ENCODE measurements at places on chromosomes 6 and 20.
A peak's percentile ranks its signal among the peaks of the same experiment; 100 is the strongest.

DNA sequence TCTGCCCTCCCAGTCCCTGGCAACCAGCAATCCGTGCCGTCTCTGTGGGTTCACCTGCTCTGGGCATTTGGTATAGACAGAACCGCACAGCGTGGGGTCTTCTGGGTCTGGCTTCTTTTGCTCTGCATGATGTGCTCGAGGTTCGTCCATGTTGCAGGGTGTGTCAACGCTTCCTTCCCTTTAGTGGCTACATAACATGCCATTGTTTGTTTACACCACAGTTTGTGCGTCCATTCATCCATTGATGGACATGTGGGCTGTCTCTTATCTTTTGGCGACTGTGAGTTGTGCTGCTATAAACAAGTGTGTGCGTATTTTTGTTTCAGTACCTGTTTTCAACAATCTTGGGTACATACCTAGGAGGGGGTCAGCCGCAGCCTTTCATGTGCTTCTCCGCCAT, 149.5 kb upstream of the RPS6KA2 start:
- DNase-seq: no peak

GRCh38 chr6:391559-392440, at the start of gene IRF4:
Gene IRF4 (plus strand): TSS chr6:391752. CDS start chr6:393153, 1,401 bp downstream.
- DNase-seq: peak; percentile 69

GRCh38 chr20:62786157-62786556, 10.1 kb upstream of the MRGBP start:
- DNase-seq: no peak

DNA sequence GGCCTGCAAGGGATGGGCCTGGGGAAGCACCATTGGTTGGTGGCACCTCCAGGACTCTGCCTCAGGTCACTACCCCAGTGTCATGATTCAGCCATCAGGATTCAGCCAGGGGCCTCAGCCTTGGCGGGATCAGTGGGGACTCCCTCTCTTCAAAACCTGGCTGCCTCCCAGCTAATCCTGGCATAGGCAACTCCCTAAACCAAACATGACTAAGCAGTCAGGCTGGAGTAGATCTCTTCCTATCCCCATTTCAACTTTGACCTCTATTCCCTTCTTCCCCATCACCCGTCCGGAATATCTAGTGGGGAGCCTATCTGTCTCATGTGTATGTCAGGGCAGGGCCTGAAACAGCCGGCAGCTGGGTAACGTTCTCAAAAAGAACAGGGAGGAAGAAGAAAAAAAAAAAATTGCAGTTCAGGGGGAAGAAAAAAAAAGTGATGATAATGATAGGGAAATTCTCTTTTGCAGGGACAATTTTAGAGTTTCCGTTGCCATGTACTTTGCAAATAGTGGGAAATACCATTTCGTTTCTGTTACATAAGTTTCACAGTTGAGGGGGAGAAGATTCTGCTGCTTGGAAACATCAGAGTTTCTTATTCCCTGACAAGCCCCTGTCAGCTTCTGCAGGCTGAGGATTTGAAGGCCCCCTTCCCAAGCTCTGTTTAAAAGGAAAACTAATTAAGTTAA, 4.1 kb upstream of the PREX1 start:
- no peak for DNase-seq

DNA sequence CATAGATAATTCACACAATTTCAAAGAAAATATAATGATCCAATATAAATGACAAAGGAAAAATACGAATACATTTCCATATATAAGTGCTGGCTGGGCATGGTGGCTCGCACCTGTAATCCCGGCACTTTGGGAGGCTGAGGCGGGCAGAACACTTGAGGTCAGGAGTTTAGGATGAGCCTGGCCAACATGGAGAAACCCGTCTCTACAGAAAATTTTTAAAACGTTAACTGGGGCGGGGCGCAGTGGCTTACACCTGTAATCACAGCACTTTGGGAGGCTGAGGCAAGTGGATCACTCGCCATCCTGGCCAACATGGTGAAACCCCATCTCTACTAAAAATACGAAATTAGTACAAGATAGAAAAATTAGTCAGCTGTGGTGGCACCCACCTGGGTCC, 14.9 kb upstream of the MAPK13 start:
- DNase-seq: no peak

DNA sequence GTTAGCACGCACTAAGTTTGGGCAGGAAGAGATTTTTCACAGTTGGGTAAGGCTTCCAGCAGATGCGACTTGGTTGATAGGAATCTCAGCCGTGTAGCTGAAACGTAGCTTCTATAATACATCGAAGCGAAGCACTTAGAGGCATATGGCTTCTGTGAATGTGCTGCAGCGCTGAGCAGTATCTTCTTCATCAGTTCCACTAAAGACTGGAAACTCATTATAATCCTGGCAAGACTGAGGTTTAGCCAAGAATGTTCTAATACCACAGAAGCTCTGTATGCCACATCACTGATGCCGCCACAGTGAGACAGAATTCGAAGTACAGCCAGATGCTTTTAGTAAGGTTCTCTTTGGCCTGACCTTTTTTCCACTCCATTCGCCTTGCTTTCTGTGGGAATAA, 680.2 kb upstream of the AGPAT4 start:
- DNase-seq: no peak

GRCh38 chr6:11542863-11543262, 5.3 kb downstream of the TMEM170B start:
- DNase-seq: no peak

- no peak for DNase-seq
Measured at GRCh38 chr6:16105854-16106253, 23.0 kb upstream of the MYLIP start.
